Heart right ventricle (tissue), 16 donors: ENCODE measurements at places on chromosomes 6 and 20. TPM values are rescaled to one million over a fixed set of nuclear protein-coding genes. Genes with fewer than 3 reads are reported as not detected.

PNPLA1 gene
- total RNA-seq: 0.28 TPM

FAXC gene
- not detected for total RNA-seq

RBPJL gene
- total RNA-seq: not detected

TULP4 gene
- total RNA-seq: 109 TPM

KCNB1 gene
- total RNA-seq: 3.4 TPM

TREML2 gene
- total RNA-seq: not detected

TMC2 gene
- total RNA-seq: 0.20 TPM

TTLL9 gene
- not detected for total RNA-seq

- no peaks in the 10 kb centered on the region for H3K4me1 ChIP-seq
- DNase-seq: no peak
- H3K4me3 ChIP-seq: peak overlapping the region; percentile 50
- H3K27me3 ChIP-seq: no peaks in the 10 kb centered on the region
- H3K27ac ChIP-seq: no peak overlapping the region
These were observed 172.9 kb downstream of the CARMIL1 start for GRCh38 chr6:25452031-25452430.

- H3K4me3 ChIP-seq: no peak overlapping the region
- no peaks in the 10 kb centered on the region for H3K27me3 ChIP-seq
- no peaks in the 10 kb centered on the region for H3K36me3 ChIP-seq
- H3K27ac ChIP-seq: no peak overlapping the region
- H3K4me1 ChIP-seq: no peaks in the 10 kb centered on the region
These were observed 44.0 kb downstream of the BCAS4 start for GRCh38 chr20:50838707-50839385.

DNA sequence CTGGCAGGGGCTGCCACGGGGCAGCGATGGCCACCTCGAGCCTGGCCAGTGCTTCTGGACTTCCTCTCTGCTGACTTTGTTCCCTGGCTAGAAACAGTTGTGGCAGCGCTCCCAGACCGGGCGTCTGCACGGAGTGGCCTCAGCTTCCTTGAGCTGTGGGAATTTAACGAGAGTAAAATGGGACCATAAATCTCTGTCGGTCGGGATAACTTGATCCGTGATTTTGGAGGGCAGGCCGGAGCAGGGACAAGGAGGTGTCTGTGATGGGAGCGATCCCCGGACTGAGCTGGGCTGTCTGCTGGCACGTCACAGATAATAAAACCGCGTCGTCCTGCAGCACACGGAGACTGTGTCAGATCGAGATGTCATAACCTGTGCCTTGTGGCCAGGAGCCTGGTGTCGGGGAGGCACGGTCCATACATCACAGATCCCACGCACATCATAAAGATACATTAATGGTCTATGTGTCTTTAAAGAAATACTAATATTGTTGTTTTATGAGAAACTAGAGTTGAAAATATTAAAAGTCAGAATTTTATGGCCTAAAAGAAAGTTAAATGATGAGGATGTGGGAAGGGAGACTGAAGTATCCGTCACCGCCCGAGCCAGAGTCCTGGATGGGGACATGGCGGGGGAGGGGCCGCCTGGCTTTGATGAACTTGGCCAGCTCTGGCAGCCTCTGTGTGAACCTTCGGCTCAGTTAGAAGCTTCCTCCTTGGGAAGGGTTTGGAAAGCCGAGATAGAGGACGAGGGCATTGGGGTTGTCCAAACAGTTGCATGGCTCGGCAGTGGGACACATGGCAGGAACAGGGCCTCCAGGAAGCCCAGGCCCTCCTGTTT is 6.5 kb upstream of the RBBP8NL start:
- no peak overlapping the region for H3K27ac ChIP-seq

- peaks cover 100% of the 10 kb centered on the region for H3K4me1 ChIP-seq
- no peak for DNase-seq
- H3K27ac ChIP-seq: no peak overlapping the region
- H3K27me3 ChIP-seq: no peaks in the 10 kb centered on the region
These were observed 8.2 kb downstream of the DIDO1 start for GRCh38 chr20:62918147-62918546.

GRCh38 chr6:87661016-87661415 is 41.0 kb downstream of the AKIRIN2 start:
- peaks cover 27% of the 10 kb centered on the region for H3K4me1 ChIP-seq
- H3K27me3 ChIP-seq: no peaks in the 10 kb centered on the region
- H3K4me3 ChIP-seq: no peak overlapping the region

DNA sequence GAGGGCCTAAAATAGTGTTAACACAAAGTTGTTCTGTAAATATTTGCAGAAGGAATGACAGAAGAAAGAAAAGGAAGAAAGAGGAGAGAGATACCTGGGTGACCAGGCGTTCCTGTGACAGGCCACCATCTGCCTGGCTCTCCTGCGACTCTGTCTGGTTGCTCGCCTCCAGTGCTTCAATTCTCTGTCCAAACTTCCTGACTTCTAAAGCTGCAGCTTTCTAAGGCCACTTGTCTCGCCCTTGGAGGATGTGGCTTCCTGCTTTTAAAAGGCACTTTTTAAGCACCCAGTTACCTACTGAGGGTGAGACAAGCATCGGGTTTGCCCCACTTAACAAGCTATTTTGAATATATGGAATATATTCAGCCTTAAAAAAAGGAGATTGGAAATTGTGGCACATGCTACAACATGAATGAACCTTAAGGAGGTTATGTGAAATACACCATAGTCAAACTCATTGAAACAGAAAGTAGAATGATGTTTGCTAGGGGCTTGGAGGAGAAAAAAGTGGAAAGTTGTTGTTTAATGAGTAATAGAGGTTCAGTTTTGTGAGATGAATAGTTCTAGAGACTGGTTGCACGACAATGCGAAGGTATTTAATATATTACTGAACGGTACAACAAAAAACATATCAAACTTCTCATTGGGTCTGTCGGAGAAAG is 32.8 kb downstream of the VIP start:
- no peaks in the 10 kb centered on the region for H3K36me3 ChIP-seq
- H3K27me3 ChIP-seq: no peaks in the 10 kb centered on the region
- DNase-seq: no peak
- no peak overlapping the region for H3K4me3 ChIP-seq

- H3K4me1 ChIP-seq: no peaks in the 10 kb centered on the region
- no peaks in the 10 kb centered on the region for H3K36me3 ChIP-seq
- H3K27ac ChIP-seq: no peak overlapping the region
- no peaks in the 10 kb centered on the region for H3K27me3 ChIP-seq
These were observed 25.5 kb upstream of the CST1 start for GRCh38 chr20:23776067-23776771.

DNA sequence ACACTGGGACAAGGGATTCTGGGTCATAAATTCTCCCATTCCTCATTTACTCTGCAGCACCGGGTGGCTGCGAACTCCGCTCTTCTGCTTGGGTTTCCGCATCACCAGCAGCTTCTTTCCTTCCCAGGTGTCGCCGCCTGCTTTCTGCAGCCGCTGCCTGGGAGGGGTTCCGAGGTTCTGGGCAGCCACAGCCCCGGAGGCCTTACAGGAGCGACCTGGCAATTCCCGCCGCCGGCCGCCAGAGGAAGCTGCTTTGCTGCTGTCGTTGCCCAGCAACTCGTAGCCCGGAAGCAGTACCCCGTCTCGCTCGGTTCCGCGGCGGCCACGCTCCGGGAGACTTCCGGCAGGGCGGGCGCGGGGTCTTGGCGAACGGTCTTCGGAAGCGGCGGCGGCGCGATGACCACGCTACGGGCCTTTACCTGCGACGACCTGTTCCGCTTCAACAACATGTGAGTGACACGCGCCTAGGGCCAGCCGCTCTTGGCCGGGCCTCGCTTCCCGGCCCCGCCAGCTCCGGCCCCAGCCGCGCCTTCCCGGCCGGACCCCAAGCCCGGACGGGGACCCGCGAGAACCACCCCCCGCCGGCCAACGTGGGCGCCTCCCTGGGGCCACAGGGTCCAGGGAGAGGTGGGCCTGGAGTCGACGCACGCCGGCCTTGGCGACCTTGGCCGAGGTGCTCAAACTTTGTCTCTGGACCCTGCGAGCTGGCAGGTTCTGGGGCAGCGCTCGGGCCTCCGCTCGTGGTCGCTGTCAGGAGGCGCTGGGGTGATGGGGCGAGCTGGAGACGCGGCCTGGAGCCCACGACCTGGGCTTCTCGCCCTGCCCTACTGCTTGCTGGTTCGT is at the start of gene NAA20:
Gene NAA20, plus strand, starts transcription at position 362 of the 843 bp plus-strand sequence. Its CDS starts 35 bp downstream, at position 397.
- no peaks in the 10 kb centered on the region for H3K27me3 ChIP-seq
- H3K27ac ChIP-seq: peak within 1 kb of the TSS; percentile 87
- peaks cover 58% of the 10 kb centered on the region for H3K4me1 ChIP-seq
- peaks cover 18% of the 10 kb centered on the region for H3K36me3 ChIP-seq
- peak within 1 kb of the TSS; percentile 70 for H3K4me3 ChIP-seq

DNA sequence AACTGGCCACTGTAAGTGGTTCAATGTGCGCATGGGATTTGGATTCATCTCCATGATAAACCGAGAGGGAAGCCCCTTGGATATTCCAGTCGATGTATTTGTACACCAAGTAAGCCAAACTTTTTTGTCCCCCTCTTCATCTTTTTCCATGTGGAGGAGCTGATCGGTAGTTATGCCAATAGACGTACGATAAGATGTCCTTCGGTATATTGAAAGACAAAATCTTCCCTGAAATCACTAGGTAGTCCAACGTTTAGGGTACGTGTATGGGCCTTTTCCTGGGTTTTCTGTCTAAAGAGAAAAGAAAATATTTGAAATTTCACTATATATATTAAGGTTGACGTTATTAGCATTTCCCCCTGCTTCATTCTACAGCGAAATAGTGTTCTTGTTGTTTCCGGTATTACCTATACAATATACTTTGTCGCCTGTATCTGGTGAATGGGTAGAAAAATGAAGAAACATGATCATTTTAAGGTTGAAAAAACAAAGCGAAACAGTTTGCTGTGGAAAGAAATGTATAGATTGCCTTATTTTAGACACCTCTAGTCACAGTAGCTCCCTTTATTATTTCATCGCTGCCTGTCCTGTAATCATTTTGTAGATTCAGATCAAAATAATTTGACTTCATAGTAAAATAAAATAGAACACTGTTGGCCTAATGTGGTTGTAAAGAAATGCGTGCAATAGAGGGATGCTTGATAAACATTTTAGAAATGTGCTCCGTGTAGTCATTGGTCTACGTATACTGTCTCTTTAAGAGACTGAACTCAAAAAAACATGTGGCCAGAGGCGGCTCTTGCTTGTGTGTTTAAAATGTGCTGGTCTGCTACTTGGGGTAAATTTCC is 1.5 kb downstream of the LIN28B start:
- no peak for DNase-seq
- peaks cover 91% of the 10 kb centered on the region for H3K27me3 ChIP-seq

DNA sequence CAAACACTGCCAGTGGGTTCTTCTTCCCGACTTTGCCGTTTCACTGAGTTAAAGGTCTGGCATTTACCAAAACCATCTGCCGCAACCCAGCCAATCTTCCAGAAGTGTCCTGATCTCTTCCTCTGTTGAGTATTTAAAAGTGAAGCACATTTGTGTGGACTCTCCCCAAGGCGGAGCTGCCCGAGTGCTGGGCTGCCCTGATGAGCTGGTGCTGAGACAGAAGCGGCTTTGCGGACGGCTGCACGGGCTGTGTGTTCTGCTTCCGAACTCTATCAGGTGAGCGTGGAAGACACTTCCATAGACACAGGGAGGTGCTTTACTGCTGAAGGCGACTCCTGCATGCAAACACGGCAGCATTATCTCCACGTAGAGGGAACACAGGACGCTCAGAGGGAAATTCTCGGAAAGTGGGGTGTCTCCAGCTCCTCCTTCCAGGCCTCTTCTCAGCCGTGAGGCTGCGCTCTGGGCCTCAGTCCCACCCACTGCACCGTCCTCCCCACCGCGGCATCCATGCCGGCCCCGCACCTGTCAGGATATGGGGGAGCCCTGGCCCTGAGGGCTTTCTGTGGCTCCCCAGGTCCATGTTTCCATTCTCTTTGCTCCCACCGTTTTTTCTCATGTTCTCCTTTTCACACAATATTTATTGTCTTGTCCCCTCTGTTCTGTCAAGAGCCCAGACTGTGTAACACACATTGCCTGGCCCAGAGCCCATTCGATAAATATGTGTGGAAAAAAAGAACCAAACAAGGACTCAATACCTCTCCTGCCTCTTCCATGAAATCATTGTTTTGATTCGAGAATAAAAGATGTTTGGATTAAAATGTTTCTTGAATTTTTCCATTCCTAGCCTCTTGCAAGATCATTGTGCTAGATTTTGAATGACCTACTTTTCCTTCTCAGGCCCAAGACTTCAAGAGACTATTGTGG is 205.1 kb downstream of the DLL1 start:
- no peaks in the 10 kb centered on the region for H3K4me1 ChIP-seq
- DNase-seq: peak; percentile 1
- no peaks in the 10 kb centered on the region for H3K36me3 ChIP-seq
- H3K4me3 ChIP-seq: no peak overlapping the region

DNA sequence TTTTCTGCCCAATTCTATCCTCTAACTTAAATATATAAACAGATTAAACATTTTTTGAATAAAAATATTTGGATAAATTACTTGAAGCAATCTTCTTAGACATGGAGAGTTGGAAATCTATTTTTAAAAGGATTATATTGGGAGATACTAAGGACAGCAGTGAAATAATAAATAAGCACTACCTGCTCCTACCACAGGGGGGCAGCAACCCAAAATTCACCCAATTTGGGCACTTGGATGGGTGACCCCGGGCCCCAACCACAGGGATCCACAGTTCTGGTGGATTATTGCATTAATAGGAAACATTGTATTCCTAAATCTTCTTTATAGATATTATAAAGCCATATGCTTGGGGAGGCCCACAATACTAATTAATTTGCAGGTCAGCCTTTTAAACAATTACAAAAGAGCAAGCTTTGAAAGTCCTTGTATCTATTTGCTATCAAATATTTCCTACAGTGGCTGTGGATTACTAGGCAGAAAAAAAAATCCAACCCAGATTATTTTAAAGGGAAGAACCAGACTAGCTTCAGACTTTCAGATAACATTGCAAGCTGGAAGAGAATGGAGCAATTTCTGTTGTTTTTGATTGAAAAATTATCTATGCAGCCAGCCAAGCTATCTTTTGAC is 66.4 kb upstream of the PDE10A start:
- DNase-seq: peak; percentile 55
- no peak overlapping the region for H3K27ac ChIP-seq
- no peaks in the 10 kb centered on the region for H3K36me3 ChIP-seq
- H3K27me3 ChIP-seq: no peaks in the 10 kb centered on the region

- no peak overlapping the region for H3K4me3 ChIP-seq
- H3K4me1 ChIP-seq: no peaks in the 10 kb centered on the region
- H3K36me3 ChIP-seq: no peaks in the 10 kb centered on the region
- H3K27me3 ChIP-seq: no peaks in the 10 kb centered on the region
These were observed 78.0 kb upstream of the CENPW start for GRCh38 chr6:126261792-126262421.

- peaks cover 8% of the 10 kb centered on the region for H3K4me1 ChIP-seq
- H3K36me3 ChIP-seq: no peaks in the 10 kb centered on the region
- H3K4me3 ChIP-seq: no peak overlapping the region
- H3K27ac ChIP-seq: no peak overlapping the region
- H3K27me3 ChIP-seq: no peaks in the 10 kb centered on the region
These were observed 79.2 kb upstream of the CD93 start for GRCh38 chr20:23165307-23165750.

DNA sequence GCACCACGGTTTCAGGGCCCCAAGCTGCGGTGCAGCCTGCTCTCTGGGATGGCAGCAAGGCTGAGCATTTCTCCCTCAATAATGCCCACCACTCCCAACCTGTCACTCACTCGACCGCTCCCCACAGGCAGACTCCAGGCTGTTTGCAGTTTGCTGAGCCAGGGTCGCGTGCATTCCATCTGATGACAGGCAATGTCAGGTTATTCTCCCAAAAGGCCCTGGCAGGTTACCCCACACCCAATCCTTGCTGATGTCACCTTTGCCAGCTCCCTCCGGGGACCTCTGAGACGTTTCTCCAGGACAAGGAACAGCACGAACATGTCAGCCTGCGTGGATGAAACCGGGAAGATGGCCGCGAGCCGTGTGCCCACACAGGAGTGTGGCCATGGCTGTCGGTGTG is 7.1 kb upstream of the SLCO4A1 start:
- peaks cover 81% of the 10 kb centered on the region for H3K27me3 ChIP-seq
- DNase-seq: no peak
